ENCODE measurements at places on chromosomes 7 and 10. TPM values are rescaled to one million over a fixed set of nuclear protein-coding genes. Genes with fewer than 3 reads are reported as not detected.

The HOXA9 gene
- not detected for total RNA-seq

The CUZD1 gene
- total RNA-seq, result not detected

- no peak for DNase-seq
Observed at GRCh38 chr7:117652943-117653680, 173.3 kb downstream of the CFTR start.

DNA sequence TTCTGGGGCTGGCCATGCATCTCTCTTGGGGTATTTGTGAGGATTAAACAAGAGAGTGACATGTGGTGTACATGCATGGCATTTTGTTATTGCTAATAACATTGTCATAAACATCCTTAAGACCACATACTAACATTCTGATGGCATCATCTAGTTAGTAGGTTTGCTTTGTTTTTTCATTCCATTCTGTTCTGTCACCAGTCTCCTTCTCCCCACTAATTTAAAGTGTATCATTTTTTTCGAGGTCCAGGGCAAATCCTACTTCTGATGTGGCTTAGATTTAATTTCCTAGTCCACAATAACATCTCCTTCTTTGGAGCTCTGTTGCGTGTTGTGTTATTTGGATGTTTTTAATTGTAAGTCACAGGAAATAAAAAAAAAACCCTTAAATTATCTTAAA, 248.1 kb downstream of the LRMDA start:
- no peak for DNase-seq

GRCh38 chr7:15057272-15057671, 154.7 kb upstream of the DGKB start:
- no peak for DNase-seq

GRCh38 chr7:158814637-158815036, 14.7 kb downstream of the ESYT2 start:
- no peak for DNase-seq

DNA sequence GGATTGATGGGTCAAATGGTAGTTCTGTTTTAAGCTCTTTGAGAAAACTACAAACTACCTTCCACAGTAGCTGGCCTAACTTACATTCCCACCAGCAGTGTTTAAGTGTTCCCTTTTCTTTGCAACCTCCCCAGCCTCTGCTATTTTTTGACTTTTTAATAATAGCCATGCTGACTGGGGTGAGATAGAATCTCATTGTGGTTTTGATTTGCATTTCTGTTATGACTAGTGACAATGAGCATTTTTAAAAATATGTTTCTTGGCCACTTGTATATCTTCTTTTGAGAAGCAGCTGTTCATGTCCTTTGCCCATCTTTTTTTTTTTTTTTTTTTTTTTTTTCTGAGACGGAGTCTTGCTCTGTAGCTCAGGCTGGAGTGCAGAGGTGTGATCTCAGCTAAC, 155.2 kb upstream of the BMPER start:
- no peak for DNase-seq

The SPDYE6 gene
- not detected for total RNA-seq

DNA sequence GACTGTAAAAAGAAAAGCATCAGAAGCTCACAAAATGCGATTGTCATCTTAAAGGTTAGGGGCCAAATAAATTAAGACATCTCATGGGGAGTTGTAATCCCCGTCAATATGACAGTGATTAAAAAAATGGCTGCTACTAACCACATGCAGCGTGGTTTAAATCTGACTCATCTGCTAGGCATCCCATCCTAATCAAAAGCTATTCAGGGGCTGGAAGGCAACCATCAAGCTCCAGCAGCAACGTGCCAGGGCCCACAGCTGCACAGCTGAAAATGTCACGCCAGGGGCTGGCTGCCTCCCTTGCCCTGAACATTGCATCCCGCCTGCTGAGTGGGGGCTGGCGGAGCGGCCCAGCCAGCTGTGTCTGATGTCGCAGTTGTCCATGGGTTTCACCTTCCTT, 66.3 kb upstream of the FRMD4A start:
- peak; percentile 83 for DNase-seq

DNA sequence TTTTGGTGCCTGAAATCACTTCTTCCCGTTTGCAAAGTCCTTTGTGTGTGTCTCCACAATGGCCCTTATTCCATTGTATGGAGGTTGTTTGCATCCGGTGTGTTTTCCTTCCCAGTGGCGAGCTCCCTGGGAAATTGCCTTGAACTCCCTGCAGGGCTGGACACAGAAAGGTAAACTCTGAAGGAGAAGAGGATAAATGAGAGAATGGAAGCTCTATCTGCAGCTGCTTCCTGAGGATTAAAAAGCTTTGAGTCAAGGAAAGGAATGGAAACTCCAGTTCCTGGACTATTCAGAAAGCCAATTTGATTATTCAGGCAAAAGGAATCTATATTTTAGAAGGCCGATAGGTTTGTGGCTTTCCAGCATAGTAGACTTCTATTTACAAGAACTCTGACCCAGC, 4.4 kb upstream of the GRK5 start:
- DNase-seq, result no peak

The ITPRID1 gene
- total RNA-seq, result not detected

The JAKMIP3 gene
- 1.6 TPM for total RNA-seq

DNA sequence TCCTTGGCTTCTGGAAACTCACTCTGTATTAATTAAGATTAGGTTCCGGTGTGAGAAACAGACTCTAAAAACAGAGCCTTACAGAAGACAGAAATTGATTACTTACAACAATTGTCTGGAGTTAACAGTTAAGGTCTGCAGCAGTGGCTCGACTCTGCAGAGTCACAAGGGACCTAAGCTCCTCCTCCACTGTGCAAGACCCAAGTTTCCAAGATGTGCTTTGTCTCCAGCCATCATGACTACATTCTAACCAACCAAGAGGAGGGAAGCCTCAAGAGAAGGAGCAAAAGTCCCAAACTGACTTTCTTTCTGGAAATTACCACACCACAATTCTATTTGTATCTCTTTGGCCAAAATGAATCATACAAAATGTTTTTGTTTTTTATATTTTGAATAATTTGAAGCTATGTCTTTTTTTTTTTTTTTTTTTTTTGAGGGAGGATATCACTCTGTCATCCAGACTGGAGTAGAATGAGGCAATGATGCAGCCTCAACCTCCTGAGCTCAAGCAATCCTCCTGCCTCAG, 14.2 kb upstream of the ODAD2 start:
- no peak for DNase-seq
